ENCODE measurements at places on chromosomes 3 and 15.
A peak's percentile ranks its signal among the peaks of the same experiment; 100 is the strongest.

DNA sequence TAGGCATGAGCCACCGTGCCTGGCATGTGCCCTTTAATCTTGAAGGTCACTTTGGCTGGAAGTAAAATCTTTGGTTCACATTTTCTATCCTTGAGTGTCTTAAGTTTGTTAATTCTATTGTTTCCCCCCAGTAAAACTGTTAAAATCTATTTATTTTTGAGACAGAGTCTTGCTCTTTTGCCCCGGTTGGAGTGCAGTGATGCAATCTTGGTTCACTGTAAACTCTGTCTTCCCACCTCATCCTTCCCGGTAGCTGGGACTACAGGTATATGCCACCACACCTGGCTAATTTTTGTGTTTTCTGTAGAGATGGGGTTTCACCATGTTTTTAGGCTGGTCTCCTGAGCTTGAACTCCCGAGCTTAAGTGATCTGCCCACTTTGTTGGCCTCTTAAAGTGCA, 7.7 kb downstream of the PPP4R2 start:
- DNase-seq = no peak

- DNase-seq = peak; percentile 39
These were observed 35.0 kb upstream of the MGLL start for GRCh38 chr3:127857333-127857732.

DNA sequence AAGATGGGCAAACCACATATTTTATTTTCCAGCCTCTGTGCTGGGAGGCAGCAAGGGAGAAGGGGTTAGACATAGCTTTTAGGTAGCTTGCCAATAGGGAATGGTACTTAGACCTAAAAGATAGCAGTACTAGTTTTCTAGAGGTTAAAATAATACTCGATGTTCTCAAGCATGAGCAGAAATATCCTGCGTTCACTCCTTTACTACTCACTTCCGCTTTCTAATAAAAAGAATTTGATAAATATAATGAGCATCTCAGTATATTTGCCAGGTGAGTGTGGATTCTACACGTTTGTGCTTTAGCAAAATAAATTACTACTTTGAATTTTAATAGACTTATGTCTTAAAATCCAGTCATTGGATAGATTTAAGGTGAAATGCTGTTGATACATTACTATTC, 39.4 kb upstream of the CD47 start:
- no peak for DNase-seq

GRCh38 chr3:13470894-13471574, 9.1 kb upstream of the HDAC11 start:
- no peak for DNase-seq

- DNase-seq = no peak
These were observed 64.0 kb downstream of the ITGB5 start for GRCh38 chr3:124823206-124823605.

DNA sequence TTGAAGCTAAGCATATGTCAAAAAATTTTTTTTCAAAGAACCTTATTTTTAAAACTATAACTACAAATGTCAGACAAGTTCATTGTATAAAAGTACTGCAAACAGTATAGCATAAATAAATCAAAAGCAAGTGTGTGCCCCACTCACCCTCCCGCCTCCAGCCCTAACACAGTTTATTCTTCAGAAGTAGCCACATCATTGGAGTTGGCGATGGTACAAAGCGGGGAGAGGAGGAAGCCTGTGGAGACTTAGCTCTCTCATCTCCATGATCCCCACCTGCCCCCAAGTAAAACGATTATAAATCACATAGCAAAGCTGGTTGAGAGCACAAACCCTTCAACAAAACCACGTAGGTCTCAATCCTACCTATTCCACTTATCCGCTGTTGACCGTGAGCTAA, 33.6 kb downstream of the FOXP1 start:
- DNase-seq = no peak

DNA sequence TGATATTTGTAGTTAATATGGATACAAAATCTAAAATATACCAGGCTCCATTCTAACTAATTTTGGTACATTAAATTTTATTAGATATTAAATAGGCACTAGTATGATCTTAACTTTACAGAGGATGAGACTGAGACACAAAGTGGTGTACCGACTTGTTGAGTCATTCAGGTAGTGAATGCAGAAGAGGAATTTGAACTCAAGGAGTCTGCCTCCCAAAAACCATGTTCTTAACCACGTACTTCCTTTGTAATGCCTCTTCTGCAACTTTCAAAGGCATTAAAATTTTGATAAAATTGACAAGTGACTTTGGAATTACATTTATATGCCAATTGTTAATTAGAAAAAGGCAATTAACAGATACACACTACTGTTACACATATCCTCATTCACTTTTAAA, 61.8 kb downstream of the ZBBX start:
- DNase-seq = no peak

GRCh38 chr3:129393271-129393670, 35.2 kb downstream of the EFCAB12 start:
- DNase-seq = no peak

DNA sequence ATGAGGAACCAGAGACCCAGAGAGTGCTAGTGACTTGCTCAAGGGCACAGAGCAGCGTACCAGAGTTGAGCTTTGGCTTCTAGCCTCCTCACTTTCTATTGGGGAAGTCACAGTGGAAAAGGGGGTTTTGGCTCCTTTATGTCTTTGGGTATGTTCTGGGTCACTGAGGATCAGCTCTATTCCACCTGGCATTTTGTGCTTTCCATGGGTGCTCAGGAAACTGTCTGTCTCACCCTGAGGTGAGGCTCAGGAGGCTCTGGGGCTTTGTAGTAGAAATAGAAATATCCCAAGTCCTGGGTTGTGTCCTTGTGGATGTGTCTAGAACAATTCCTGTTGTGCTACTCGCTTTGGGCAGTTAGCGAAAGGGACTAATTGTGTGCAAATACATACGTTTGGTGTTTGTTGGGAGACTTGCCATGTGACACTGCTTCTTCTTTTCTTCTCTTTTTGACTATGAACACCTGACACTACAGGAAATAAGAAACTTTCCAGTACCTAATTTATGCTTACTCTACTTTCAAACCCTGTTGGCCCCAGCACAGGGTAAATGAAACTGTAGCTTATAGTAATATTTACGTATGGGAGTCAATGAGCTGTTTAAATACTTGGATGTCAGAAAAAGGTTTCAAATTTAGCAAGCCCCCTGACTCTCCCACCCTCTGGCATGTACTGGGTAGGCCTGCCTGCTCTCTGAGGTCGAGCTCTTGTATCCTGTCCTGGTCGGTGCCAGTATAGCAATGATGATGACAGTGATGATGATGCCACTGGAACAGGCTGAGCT, 35.6 kb downstream of the SMAD3 start:
- peak; percentile 65 for DNase-seq

- no peak for DNase-seq
These were observed 19.6 kb downstream of the CHRD start for GRCh38 chr3:184399410-184399809.

DNA sequence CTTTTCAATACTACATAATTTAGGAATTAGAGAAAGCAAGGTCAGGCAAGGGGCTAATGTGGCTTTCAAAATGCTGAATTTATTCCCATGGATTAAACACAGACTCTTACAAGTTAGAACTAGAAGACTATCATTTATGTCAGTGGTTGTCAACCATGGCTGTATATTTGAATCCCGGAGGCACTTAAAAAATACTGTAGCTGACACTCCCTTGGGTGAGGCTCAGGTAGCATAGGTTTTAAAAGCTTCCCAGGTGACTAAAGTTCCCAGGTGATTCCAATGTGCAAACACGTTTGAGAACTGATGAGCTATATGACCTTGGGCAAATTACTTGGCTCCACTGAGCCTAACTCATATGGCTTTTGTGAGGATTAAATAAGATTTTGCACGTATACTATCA, 29.6 kb downstream of the AAGAB start:
- DNase-seq = no peak

GRCh38 chr3:128471110-128471509, 4.4 kb upstream of the DNAJB8 start:
- DNase-seq = no peak

- DNase-seq = no peak
These were observed 652 bp downstream of the ISLR2 start for GRCh38 chr15:74130849-74131627.

GRCh38 chr3:81545572-81545971, 215.9 kb downstream of the GBE1 start:
- no peak for DNase-seq

- DNase-seq = no peak
These were observed 6.3 kb downstream of the PDZRN3 start for GRCh38 chr3:73618461-73618860.

DNA sequence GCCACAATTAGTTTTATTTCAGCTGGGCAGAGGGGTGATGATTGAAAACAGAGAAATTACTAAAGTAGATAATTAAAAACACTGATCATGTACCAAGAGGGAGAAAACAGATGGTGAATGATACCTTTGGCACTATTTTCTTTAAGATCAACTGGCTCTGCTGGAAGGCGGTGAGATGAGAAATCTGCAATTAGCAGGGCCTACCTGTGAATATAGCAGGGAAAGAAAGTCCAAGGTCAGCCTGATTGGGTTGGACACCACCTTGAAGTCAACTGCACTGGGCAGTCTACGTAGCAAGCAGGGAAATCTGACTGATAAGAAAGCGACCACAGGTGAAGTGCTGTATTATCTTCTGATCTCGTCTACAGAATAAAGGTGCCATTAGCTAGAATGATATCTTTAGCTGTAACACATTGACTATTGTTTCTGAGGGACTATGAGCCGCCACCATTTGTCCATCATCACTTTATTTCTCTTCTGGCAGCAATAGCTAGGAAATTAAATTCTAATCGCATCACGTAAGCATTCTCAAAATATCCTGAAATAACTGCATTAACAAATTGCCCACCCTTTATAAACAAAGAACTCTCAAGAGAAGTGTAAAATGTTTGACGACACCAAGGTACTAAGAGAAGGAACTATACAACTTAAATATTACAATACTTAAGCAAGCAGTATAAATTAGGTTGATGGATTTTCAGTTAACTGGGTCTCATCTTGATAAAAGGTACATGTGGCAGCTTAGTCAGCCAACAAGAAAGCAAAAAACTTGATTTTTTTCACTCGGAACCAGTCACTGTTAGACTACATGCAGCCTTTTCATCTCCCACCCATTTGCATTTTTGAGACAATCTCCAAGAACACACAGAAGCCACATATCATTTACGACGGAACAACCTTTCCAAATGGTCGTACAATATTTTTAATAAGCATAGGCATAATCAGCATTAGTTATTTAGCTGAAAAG, 1.3 kb downstream of the NEDD4 start:
- no peak for DNase-seq

GRCh38 chr15:33182926-33183325, 11.6 kb downstream of the FMN1 start:
- DNase-seq = no peak

GRCh38 chr3:115072265-115073021, 74.6 kb downstream of the ZBTB20 start:
- DNase-seq = no peak

- no peak for DNase-seq
These were observed 162.2 kb downstream of the RSRC1 start for GRCh38 chr3:158272081-158272480.

DNA sequence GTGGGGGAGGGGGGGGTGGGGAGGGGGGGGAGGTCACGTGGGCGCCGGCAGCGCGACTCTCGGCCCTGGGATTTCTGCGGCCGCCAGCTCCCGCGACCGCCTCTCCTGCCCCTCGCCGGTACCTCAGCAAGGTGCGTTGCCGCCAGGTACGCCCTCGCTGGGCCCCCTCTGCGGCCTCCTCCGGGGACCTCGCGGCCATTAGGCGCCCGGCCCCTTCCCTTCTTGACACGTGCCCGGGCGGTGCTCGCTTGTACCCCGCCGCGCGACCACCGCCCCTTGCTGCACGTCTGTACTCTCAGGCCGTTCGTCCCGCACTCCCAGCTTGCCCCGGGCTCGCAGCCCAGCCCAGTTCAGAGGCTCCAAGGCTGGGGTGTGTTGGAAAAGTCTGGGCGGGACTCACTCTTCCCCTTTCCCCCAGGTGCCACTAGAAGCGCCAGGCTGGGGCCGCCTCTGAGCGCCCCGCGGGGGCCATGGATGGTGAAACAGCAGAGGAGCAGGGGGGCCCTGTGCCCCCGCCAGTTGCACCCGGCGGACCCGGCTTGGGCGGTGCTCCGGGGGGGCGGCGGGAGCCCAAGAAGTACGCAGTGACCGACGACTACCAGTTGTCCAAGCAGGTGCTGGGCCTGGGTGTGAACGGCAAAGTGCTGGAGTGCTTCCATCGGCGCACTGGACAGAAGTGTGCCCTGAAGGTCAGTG, at the start of gene MAPKAPK3:
Gene MAPKAPK3, plus strand, starts transcription at position 56 of the 696 bp plus-strand sequence. Its CDS starts 415 bp downstream, at position 471.
- DNase-seq = no peak

DNA sequence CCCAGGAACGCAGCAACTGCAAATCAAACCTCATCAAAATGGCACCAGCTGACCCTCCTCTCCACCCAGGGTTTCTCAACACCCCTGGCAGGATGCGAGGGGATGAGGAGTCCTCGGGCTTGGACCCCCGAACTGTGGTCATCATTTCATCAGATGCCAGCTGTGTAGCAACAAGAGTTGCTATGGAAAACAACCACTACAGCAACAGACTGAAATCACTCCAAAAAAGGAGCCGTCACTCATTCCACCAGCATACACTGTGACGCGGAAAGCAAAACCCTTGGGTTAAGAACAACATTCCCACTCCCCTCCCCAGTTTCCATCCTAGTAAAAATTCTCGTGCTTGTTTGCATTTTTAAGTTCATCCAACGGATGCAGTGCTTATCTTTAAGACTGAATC, 40.1 kb downstream of the VGLL4 start:
- DNase-seq = no peak

- DNase-seq = no peak
These were observed 107.6 kb downstream of the IL20RB start for GRCh38 chr3:137065381-137065780.

DNA sequence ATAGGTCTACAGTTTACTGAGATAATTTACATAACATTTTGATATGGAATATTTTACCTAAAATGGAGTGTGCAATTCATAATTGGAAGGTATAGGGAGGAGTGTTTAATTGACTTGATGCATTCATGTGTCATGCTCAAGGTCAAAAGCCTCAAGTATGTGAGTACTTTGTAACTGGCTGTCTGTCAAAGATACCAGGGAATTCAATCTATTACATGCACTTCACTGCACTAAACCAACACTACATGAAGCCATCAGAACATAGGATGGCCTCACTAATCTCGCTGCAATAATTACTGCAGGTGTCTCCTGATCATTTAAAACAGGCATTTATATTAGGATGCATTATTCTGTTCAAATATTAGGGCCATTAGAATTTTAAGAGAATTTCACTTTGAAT, 367.2 kb downstream of the CNTN4 start:
- DNase-seq = no peak

DNA sequence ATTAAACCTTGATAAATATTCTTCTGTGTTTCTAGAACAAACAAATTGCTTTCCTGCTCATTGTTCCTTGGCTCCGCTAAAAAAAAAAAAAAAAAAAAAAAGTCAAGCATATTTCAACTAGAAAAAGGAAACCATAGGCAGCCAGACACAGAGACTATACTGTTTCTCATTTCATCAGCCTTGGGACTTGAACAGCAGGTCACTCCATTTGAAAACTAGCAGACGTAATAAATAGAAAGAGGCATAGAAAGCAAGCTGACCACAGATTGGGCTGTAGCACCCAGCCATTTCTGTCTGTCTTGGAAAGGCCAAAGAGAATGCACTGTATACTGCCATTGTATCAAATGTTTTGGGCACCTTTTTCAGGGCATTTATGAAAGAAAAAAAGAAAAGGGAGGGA, 697.1 kb downstream of the NLGN1 start:
- no peak for DNase-seq
